ENCODE measurements at places on chromosomes 2 and 18.
A peak's percentile ranks its signal among the peaks of the same experiment; 100 is the strongest.

DNA sequence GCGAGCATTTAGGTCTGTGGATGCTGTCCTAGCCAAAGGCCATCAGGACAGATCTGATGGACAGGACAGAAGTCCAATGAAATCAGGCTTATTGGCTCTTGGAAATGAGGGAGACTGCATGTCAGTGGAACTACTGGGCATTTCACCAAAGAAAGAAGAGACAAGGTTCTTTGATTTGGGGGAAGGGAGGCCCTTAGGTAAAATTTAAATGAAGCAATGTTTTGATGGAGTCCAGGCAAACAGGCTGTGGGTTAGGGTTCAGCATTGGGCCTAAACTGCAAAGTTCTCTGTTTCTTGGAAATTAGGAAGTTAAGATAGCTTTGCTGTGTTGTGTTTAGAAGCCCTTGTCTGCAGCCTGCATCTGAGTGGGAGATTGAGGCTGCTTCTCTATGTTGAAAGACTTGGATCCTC lies 31.6 kb upstream of the RNF149 start:
- no peak for DNase-seq

DNA sequence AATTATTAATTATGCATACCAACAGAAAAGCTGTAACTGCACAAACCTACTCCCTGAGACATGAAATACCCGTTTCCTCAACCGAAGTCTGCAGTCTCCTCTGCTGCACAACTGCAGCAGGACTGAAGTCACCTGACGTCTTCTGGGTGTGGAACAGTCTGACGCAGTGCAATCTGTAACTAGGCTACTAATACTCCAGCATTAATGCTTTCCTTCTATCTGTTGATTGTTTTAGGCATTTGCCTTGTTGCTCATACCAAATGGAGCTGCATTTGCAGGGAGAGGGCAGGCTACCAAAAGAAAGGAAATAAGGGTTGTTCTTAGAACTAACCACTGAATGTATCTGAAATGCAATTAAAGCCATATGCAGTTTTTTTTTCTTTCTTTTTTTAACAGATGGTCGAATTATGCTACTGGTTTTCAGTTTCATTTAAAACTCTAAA lies 40.1 kb downstream of the RTN4 start:
- DNase-seq = peak; percentile 50

DNA sequence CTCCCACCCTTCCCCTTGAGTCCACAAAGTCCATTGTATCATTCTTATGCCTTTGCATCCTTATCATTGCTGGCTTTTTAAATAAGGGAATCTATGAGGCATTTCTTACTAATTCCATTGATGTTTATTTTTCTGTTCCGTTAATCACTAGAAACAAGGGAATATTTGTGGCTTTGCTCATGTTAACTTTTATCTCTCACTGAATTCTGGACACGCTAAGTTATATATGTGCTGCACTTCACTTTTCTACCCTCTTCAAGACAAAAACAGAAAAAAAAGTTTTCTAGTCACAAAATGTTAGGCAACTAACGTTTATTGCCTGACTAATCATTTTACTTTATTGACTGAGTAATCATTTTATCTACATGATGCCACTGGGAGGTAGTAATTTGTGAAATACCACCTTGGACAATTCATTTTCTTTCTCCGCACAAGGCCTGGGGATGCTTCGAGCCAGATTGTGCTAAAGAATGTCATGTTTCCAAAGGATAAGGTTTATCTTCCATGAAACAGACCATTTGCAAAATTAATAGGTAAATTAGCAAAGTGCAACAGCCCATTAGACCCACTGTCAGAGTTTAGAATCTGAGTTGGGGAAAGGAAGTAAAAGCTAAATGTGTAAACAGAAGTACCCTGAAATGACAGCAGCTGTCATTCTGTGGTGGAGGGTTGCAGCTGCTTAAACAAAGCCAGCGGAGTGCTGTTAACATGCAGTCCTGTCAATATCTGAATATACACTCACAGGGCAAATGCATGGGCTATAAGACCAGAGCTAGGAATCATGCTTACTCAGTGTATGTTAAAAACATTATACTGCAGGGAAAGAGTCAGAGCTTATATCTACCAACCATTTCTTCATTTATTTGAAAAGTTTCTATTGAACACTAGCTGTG lies 658.7 kb downstream of the CNTNAP5 start:
- DNase-seq = peak; percentile 15

GRCh38 chr18:58789876-58790240 lies 74.8 kb upstream of the ZNF532 start:
- DNase-seq = no peak
